ENCODE measurements at places on chromosomes 1 and 21.

GRCh38 chr1:103218821-103219220 lies 110.5 kb upstream of the COL11A1 start:
- DNase-seq: peak; percentile 32

- no peak for DNase-seq
Observed at GRCh38 chr1:234611847-234612351, 1.9 kb upstream of the IRF2BP2 start.

DNA sequence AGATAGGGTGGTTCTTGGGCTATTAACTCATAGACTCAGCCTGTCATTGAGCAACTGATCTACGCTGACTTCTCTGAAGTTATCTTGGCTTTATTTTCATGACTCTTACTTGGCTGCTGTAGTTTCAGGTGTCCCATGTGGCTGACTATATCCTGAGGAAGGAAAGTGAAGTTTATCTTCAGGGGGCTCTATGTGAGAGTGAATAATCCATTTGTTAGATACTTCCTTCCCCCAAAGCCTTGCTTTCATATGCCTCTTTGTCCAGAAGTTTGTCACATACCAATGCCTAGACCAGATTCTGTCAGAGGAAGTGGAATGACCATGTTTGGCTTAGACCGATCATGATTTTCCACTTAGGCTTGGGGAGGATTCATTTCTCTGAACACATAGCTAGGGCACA lies 27.9 kb upstream of the C1orf87 start:
- no peak for DNase-seq

DNA sequence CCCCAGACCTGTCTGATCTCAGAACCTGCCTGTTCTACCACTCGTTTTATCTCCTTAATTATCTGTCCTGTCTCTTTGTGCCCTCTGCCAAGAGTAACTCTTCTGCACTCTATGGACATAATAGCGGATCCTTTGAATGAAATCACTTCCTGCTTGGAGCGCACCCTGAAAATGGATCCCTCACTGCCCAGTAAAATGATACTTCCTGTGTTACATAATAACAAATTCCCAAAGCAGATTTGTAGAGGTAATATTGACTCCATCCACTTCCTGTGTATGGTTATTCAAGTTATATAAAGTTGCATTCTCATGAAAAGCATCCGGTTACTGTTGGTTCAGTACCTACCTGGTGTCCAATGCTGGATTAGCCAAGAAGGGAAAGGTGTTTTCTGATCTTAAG lies 246.0 kb downstream of the TRABD2B start:
- no peak for DNase-seq

GRCh38 chr1:77120950-77121349 lies 98.3 kb downstream of the PIGK start:
- no peak for DNase-seq

DNA sequence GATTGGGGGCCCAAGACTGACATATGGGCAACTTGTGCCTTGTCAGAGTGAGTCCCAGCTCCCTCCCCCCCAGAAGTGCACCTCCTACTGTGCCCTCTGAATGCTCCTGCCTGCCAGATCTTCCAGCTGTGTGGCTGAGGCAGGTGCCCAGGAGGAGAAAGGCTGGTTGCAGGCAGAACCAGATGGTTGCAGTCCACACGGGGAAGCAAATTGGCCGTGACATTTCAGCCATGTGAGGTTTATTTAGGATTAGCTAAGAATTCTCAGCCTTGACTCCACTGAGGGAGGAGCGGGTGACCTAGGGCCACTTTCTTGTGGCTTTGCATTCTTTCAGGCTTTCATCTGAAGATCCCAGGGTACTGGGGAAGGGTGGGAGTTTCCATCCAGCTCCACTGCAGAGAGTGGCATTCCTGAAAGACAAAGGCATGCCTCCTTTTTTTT lies 33.8 kb downstream of the PEX14 start:
- DNase-seq: peak; percentile 92

DNA sequence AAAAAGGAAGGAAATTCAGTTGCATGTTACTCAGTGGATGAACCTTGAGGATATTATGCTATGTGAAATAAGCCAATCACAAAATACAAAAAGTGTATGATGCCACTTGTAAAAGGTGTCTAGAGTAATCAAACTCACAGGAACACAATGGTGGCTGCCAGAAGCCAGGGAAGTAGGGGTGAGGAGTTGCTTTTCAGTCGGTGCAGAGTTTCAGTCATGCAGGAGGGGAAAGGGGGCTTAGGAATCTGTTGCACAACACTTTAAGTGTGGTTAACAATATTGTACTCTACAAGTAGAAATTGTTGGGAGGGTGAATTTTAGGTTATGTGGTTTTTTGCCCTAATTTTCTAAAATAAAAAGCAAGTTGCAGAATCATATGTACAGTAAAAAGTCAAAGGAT lies 184.2 kb upstream of the RAB4A start:
- DNase-seq: no peak

- peak; percentile 13 for DNase-seq
Observed at GRCh38 chr1:169483500-169483966, 2.2 kb downstream of the SLC19A2 start.

All from adipocyte (in vitro differentiated cells).